ENCODE measurements at places on chromosomes 5 and 9.

DNA sequence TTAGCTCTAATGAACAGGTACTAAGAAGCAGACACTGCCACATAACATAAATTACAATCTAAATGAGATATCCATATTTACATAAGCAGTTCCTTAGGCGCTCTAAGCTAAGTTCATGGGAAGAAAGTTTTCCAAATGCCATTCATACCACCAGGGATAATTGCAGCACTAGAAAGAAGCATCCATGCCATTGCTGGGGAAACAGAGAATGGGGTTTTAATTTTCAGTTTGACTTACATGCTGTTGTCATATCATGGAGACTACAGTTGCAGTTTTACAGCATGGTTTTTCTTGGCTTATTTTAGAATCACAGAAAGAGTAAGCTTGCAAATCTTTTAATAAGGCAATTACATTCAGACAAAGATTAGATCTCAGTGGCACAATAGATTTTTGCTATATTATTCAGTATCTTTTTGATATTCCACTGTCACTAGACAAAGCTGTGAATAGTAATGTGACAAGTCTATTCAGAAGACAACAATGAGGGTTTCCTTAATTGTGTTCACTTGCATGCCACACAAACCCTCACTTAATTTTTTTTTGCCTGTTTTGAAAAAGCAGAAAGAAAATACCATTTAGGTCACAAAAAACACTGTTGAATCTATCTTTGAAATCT lies 108.4 kb upstream of the ELAVL2 start:
- DNase-seq = no peak

DNA sequence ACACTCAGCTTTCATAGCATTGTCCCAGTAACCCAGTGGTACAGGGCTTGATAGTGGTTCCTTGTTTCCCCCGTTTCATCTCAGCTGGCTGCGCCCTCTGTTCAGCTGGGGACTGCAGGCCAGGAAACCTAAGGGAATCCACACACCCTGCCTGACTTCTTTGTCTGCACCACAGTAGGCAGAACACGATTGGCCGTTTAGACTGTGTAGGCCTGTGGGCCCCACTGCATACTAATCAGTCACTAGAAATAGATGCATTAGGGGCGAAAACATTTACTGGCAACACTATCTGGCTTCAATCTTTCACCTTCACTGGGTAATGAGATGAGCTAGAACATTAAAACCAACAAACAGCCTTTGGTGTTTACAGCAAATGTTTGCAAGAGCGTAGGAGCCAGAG lies 512.7 kb upstream of the BRINP1 start:
- no peak for DNase-seq

DNA sequence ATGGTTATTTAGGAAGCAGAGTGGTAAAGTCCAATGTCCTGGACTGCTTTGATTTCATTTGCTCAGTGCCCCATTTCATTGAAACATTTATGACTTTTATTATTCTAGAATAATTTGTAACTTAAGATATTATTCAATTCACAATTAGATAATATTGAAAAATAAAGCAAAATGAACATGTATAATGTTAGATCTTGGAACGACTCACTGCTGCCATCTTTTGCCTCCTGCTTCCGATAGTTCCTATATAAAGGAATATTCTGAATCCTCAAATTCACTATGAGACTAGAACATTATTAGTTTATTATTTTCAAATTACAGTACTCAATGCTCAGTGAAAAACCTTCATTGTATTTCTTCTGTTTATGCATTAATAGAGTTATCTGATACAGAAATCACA lies 2.3 kb upstream of the CTNND2 start:
- DNase-seq = no peak

DNA sequence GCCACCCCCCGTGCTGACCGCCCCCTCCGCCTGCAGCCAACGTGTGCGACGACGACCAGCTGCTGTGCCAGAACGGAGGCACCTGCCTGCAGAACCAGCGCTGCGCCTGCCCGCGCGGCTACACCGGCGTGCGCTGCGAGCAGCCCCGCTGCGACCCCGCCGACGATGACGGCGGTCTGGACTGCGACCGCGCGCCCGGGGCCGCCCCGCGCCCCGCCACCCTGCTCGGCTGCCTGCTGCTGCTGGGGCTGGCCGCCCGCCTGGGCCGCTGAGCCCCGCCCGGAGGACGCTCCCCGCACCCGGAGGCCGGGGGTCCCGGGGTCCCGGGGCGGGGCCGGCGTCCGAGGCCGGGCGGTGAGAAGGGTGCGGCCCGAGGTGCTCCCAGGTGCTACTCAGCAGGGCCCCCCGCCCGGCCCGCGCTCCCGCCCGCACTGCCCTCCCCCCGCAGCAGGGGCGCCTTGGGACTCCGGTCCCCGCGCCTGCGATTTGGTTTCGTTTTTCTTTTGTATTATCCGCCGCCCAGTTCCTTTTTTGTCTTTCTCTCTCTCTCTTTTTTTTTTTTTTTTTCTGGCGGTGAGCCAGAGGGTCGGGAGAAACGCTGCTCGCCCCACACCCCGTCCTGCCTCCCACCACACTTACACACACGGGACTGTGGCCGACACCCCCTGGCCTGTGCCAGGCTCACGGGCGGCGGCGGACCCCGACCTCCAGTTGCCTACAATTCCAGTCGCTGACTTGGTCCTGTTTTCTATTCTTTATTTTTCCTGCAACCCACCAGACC lies 80.2 kb downstream of the NTNG2 start:
- peak; percentile 27 for DNase-seq

Measured in activated naive CD4-positive, alpha-beta T cell (primary cell).